CD4-positive, alpha-beta T cell (primary cell): ENCODE measurements at places on chromosomes 4 and X. TPM values are rescaled to one million over a fixed set of nuclear protein-coding genes. Genes with fewer than 3 reads are reported as not detected.

- H3K27me3 ChIP-seq, result peaks cover 16% of the 10 kb centered on the region
- H3K4me1 ChIP-seq, result peaks cover 8% of the 10 kb centered on the region
- no peak for DNase-seq
- H3K36me3 ChIP-seq, result no peaks in the 10 kb centered on the region
- no peak overlapping the region for H3K4me3 ChIP-seq
Measured at GRCh38 chr4:306551-306961, 1.3 kb upstream of the ZNF732 start.

GRCh38 chr4:169815606-169816005 is 57.9 kb upstream of the HPF1 start:
- no peaks in the 10 kb centered on the region for H3K4me1 ChIP-seq
- H3K4me3 ChIP-seq, result no peak overlapping the region
- peaks cover 4% of the 10 kb centered on the region for H3K27me3 ChIP-seq
- no peak overlapping the region for H3K27ac ChIP-seq
- DNase-seq, result no peak

DNA sequence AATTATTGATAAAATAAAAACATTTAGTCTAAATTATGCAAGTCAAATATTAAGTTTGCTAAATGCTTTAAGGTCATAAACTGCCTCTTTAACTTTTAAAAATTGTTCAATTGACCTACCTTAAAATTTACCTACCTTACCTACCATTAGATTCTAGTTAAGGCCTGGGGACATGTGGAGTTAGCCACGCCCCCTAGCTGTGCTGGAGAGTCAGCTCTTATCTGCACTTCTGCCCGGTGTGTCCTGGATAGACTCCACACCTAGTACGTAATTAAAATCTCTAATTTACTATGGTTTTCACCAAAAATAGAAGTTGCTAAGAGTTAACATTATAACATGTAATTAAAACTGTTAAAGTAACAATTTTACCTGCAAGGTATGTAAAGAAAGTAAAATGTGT is 22.7 kb downstream of the TENM3 start:
- no peak overlapping the region for H3K4me3 ChIP-seq
- H3K27me3 ChIP-seq, result no peaks in the 10 kb centered on the region
- no peaks in the 10 kb centered on the region for H3K36me3 ChIP-seq
- no peak overlapping the region for H3K27ac ChIP-seq
- no peak for DNase-seq
- no peaks in the 10 kb centered on the region for H3K4me1 ChIP-seq

DNA sequence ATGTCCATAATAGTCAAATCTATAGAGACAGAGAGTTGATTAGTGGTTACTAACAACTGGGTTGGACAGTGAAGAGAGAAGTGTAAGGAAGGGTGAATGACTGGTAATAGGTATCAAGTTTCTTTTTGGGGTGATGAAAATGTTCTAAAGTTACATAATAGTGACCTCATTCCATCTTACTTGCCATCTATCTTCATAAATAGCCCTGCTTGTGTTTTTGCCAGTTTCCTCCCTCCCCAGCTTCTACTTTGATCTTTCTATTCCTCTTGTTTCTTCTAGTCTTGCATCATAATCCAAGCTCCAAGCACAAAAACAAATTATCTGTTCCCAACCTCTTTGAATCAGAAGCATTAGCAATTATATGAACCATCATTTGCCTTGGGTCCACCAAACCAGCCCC is 40.2 kb upstream of the TET2 start:
- no peaks in the 10 kb centered on the region for H3K4me1 ChIP-seq
- no peaks in the 10 kb centered on the region for H3K27me3 ChIP-seq
- DNase-seq, result no peak
- no peak overlapping the region for H3K27ac ChIP-seq
- H3K4me3 ChIP-seq, result no peak overlapping the region

GRCh38 chr4:43339435-43339834 is 446.9 kb downstream of the GRXCR1 start:
- no peak overlapping the region for H3K4me3 ChIP-seq
- no peaks in the 10 kb centered on the region for H3K36me3 ChIP-seq

DNA sequence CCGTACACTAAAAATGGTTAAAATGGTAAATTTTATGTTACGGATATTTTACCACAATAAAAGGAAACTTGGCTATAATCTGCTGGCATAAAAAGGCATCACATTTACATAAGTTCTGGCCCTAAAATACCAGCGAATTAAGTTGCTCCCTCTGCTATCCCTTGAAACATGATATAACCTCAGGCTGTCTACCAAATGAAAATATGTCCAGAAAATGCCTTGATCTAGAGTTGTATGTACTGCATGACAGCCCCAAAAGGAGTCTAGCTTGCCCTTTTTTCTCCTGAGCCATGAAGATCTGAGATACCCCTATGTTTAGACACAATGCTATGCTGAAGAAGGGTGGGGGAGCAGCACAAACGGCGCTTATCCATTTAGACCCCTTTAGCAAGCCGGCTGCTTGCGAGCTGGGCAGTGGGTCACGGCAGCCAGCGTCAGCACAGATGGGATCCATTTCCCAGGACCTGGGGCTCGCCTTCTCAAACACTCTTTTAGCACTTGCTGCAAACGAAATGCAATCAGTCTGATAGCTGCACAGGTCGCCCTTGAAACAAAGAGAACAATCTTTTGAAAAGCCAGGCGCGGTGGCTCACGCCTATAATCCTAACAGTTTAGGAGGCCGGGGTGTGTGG is 77.0 kb downstream of the AFAP1 start:
- no peak for DNase-seq
- H3K4me3 ChIP-seq, result no peak overlapping the region
- H3K36me3 ChIP-seq, result no peaks in the 10 kb centered on the region
- peaks cover 10% of the 10 kb centered on the region for H3K4me1 ChIP-seq
- no peaks in the 10 kb centered on the region for H3K27me3 ChIP-seq

DNA sequence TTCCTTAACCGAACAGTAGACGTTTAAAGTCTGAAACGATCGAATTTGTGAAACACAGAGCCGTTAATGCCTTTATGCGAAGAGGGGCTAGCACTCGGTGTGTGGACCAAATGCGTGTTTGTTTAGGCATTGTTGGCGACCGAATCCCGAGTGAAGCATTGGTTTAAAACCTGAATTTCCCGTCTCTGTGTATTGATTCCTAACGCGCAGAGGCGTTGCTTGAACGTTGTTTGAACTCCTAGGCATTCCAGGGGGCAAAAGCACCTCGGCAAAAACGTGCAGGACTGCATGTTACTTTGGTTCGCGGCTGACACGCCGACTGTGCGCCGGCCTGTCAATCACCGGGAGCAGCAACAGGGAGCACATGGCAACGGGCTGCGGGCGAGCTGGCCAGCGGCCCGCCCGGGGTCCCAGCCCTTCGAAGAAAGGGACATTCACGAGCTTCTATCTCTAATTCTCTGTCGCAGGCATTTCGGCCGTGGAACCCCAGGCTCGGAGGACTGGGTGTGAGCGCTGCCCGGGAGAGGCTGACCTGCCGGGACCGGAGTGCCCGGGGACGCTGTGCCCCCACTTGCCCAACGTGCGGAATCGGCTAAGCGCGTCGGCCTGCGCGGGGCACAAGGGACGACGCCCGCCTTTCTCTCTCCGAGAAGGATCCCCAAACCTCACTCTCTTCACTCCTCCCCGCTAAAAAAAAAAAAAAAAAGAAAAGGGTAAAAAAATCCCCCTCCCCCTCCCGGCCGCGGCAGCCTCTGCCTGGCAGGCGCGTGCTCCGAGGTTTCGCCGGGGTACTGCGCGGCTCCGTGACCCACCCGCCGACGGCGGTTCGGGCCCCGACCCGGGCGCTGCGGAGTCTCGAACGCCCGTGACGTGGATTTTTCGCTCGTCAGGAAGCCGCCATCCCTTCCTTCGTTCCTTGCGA is 810 bp downstream of the SPRY1 start:
- H3K36me3 ChIP-seq, result no peaks in the 10 kb centered on the region
- DNase-seq, result peak; percentile 10
- peak overlapping the region; percentile 75 for H3K4me3 ChIP-seq
- peaks cover 33% of the 10 kb centered on the region for H3K4me1 ChIP-seq
- peaks cover 11% of the 10 kb centered on the region for H3K27me3 ChIP-seq

DNA sequence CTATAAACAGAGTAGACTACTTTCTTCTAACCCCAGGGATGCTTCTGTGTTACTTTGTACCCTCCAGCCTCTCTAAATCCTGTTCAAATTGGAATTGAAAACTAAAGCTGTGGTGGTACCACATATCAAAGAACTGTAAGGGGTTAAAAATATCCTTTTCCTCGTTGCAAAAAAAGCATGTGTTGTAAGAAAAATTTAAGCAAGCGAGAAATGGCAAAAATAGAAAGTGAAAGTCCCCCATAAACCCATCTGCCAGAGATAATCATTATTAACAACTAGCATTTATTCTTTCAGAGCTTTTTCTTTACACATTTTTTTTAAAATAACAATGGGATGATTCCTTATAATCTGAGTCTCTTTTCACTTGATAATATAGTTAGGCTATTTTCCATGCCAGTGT is 40.6 kb downstream of the TMEM164 start:
- H3K27ac ChIP-seq, result no peak overlapping the region
- H3K4me1 ChIP-seq, result no peaks in the 10 kb centered on the region
- no peaks in the 10 kb centered on the region for H3K27me3 ChIP-seq
- no peaks in the 10 kb centered on the region for H3K36me3 ChIP-seq

JAKMIP1 gene
- total RNA-seq, result 2.1 TPM

MAGEE2 gene
- not detected for total RNA-seq
